ENCODE measurements at places on chromosomes 3 and 15.

DNA sequence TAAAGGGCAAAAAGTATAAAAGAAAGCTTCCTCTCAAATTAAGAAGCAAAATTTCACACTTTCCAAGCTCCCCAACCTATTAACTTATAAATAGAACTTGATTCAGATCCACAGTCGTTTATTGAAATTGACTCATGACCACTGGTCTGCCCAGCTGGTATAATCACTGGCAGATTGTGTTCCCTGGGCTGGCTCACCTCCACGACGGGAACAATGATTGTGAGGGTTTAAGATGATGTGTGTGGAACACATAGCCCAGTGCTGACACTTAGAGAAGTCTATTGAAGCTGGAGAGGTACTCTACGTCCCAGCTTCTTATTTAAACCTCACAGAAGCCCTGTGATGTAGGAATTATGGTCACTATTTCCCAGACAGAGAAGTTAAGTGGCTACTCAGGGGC is 90.4 kb downstream of the MB21D2 start:
- DNase-seq = no peak

GRCh38 chr15:99441871-99442251 is 123.9 kb upstream of the MEF2A start:
- DNase-seq = no peak

- peak; percentile 30 for DNase-seq
Measured at GRCh38 chr15:60799885-60800284, 320.9 kb upstream of the ICE2 start.

DNA sequence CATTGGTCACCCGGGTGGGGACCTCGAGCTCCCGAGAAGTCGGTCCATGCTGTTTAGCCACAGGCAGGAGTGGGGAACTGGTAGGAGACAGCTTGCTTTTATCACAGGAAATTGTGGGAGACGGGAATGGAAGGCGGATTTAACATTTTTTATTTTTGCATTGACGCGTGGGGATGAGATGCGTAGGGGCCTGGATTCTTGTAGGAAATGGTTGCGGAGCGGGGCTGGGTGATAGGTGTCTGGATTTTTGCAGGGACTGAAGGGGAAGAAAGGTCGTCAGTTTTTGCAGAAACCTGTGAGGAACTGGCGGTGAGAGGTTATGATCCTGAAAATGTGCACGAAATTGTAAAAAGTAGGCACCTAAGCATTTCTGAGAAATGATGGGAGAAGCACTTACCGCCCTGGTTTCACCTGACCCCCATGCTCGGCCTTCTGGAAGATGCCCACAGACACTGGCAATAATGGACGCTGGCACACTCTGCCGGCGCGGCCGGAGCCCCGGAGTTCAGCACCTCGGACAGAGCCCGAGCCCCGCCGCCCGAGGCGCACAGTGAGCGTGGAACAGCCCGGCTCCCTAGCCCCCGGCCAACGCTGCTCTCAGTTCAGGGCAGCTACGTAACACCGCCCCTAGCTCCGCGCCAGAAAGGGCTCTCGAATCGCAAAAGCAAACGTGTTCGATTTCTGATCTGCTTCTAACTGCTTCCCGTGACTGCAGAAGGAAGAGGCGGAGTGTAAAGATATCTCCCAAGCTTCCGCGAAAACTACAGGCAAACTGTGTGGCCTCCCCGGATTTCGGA is 928 bp downstream of the ANKRD34C start:
- DNase-seq = peak; percentile 28

DNA sequence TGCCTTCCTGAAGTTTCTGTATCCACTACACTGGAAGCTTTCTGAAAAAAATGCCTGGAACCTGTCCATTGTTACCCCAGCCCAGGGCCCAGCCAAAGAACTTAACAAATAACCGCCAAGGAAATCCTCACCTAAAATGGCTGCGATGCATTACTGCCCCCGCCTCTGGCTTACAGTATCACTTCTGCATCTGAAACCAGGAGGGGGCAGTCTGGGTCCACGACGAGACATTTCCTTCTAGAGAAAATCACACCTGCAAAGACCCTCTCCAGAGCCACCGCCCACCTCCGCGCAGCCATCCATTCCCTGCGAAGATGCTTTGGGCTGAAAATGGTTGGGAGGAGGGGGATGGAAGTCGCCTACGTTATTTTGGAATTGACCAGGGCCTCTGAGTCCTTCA is 22.4 kb upstream of the CELF6 start:
- peak; percentile 34 for DNase-seq

DNA sequence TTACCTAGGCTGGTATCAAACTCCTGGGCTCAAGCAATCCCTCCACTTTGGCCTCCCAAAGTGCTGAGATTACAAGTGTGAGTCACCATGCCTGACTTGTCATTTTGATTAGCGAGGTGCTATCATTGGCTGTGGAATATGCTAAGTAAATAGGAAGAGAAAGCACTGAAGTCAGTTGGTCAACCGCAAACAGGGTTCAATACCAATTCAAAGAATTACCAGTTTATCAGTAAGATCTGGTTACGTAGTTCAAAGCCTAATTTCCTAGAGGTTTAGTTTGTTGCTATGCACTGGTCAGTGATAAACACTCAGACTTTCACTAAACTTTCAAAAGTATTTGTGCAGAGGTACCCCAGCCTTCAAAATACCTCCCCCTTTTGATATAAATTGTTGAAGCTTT is 29.5 kb downstream of the GLB1 start:
- peak; percentile 33 for DNase-seq

DNA sequence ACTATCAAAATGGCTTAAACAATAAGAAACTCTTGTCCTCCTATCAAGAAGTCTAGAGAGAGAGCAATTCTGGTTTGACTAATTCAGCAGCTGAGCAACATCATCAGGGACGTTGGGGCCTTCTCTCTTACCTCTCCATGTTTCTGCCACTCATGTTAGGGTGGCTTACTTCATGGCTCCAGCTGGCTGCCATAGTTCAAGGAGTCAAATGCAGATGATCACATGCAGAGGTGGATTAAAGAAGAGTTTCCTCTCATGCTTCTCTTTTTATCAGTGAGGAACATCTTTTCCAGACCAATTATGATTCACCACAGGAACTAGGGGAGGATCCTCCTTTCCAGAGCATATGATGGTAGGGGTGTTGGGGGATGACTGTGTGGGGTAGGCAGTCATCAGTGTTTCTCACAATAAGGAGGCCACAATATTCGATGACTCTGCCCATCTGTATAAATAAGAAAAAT is 45.5 kb downstream of the NEK11 start:
- peak; percentile 19 for DNase-seq

Measured in iris pigment epithelial cell (primary cell).